ENCODE measurements at places on chromosomes 11 and 22.
A peak's percentile ranks its signal among the peaks of the same experiment; 100 is the strongest.

DNA sequence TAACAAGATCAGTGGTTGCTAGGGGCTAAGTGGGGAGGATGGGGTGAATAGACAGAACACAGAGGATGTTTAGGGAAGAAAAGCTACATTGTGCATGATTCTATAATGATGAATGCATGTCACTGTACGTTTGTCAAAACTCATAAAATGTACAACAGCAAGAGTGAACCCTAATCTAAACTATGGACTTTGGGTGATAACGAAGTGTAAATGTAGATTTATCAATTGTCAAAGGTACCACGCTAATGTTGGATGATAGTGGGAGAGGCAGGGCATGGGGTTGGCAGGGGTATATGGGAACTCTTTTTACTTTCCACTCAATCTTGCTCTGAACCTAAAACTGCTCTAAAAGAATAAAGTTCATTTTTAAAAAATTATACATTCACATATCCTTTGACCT lies 21.3 kb upstream of the SLC5A1 start:
- no peak for DNase-seq

- DNase-seq: peak; percentile 35
Observed at GRCh38 chr22:37428649-37429586, 1.6 kb upstream of the ELFN2 start.

GRCh38 chr22:21684492-21685163 lies 18.8 kb downstream of the PPIL2 start:
- no peak for DNase-seq

DNA sequence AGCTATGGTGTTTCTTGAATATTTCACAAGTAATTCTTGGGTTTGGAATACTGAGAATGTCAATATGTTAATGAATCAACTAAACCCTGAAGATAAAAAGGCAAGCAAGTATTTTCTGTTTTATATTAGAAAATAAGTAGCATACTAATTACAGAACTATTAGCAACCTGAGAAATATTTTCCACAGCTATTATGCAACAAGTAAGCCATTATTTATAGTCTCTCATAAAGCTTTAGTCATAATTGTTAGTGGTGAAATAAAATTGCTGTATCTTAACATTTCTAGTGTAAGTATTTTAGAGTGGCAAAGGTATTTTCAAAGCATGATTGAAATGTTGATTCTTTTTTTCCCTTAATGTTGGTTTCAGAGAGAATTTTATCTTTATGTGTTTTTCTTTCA lies 53.3 kb downstream of the FAR1 start:
- DNase-seq: no peak

DNA sequence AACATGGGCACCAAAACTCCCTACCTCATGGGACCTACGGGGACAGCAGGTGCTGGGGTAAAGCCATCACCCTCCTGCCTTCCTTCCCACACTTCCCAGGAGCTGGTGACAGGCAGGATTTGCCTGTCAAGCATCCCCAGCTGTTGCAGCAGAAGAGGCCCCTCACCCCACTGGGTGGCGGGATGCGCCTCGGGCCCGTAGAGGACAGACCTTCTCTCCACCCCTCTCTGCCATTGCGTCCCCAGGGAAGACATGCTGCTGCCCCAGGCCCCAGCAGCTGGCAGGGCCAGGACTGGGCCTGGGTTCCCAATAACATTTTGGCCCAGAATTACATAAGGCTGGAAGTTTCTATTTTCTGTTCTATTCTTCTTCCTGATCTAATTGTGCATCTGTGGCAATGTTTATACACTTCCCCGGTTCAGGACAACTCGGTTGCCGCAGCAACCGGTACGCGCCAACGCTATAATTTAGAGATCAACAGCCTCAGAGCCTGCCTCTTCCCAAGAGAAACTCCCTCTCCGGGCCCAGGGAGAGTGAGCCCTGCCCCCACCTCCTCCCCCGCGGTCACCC lies 25.4 kb downstream of the KCNJ4 start:
- DNase-seq: no peak

DNA sequence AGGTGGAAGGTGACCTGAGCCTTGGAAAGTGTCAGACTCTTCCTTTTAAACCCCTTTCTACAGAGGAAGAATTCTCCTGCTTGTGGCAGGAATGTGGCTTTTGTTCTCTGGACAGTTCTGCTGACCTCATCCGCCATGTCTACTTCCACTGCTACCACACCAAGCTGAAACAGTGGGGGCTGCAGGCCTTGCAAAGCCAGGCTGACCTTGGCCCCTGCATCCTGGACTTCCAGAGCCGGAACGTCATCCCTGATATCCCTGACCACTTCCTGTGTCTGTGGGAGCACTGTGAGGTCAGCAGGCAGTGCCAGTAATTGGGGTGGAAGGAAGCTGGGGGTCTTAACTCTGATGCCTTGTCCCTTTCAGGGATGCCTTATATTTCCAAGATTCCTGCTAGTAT lies 9.3 kb downstream of the HINFP start:
- no peak for DNase-seq
